ENCODE measurements at places on chromosomes 2 and 18.

DNA sequence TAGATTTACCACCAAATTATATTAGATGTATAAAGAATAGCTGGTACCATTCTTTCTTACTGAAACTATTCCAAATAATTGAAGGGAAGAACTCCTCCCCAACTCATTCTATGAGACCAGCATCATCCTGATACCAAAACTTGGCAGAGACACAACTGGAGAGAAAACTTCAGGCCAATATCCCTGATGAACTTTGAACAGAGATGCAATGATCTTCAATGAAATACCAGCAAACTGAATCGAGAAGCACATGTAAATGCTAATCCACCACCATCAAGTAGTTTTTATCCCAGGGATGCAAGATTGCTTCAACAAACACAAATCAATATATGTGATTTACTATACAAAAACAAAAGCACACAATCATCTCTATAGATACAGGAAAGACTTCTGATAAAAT, 329.8 kb downstream of the RDH14 start:
- DNase-seq: no peak

- DNase-seq: peak; percentile 48
Measured at GRCh38 chr2:96868555-96869280, 1.2 kb downstream of the SEMA4C start.

- DNase-seq: no peak
Measured at GRCh38 chr2:150109912-150110311, 377.6 kb downstream of the RND3 start.

GRCh38 chr2:139790807-139791752, 1010.9 kb upstream of the NXPH2 start:
- no peak for DNase-seq

- DNase-seq: no peak
Measured at GRCh38 chr2:27792759-27793158, 21.2 kb downstream of the MRPL33 start.

- DNase-seq: no peak
Measured at GRCh38 chr2:189018631-189019030, 44.5 kb downstream of the COL3A1 start.

- no peak for DNase-seq
Measured at GRCh38 chr18:62992877-62993365, 277.6 kb downstream of the PHLPP1 start.

DNA sequence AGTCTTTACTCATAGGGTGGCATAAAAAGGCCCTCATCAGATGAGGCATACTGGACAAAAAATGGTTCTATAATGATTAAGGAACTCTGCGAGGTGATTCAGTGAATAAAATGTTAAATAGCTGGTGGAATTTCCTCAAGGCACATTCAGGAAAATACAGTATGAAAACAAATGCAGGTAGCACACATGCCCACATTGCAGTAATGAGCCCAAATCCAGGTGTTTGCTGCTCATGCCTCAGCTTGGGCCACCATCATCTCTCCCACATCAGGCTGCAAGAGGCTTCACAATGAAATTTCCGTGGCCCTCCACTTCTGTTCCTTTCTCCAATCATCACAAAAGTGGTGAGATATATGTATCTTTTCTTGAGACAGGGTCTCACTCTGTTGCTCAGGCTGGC, 298.3 kb downstream of the NBAS start:
- no peak for DNase-seq

Measured in activated T-cell treated with anti-CD3 and anti-CD28 coated beads for 1 hour (primary cell).